ENCODE measurements at places on chromosomes 4 and X.

DNA sequence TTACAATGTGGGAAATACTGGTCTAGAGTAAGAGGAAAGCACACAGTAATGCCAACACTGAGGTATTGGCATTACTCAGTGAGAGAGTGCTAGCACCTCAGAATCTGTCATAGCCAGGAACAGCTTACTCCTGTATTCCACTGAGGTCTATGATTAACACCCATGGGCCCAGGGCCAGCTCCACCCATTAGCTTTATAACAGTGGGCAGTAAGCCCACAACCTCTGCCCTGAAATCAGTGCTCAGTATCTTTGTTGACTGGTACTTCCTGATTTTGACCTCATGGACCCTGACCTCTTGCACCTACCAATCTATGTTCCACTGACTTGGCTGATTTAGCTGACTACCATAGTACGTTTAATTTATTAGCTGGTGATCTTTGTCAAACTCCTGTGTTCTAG lies 56.1 kb downstream of the LANCL3 start:
- DNase-seq, result no peak

DNA sequence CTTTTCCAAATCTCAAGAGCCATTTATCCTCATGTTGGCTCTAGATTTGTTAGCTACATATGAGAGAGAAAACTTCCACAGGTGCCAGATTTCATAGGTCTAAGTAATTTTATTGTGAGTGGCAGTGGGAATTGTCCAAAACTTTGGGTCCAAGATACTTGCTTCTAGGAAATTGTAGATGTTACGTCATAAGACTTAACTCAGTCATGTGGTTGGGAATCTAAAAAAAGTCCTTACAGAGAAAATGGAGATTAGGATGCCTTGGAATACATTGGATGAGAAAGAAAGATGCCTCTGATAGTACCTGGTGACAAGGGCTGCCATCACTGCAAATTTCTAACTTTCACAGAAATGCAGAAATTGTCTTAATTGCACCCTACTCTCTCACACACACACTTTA lies 506.5 kb downstream of the C4orf33 start:
- no peak for DNase-seq

- DNase-seq, result no peak
Observed at GRCh38 chrX:134911348-134911747, 79.4 kb upstream of the SMIM10 start.

GRCh38 chr4:184096561-184097240 lies 121.0 kb downstream of the ENPP6 start:
- no peak for DNase-seq

GRCh38 chr4:147409350-147409749 lies 71.5 kb upstream of the EDNRA start:
- no peak for DNase-seq

- DNase-seq, result no peak
Observed at GRCh38 chr4:90078440-90078839, 48.8 kb upstream of the CCSER1 start.

Measured in D721Med (cell line).